ENCODE measurements at places on chromosomes 16 and 17. TPM values are rescaled to one million over a fixed set of nuclear protein-coding genes. Genes with fewer than 3 reads are reported as not detected.

Gene ESRP2
- 27.0 TPM for total RNA-seq

Gene TERB1
- not detected for total RNA-seq

Gene NACA2
- total RNA-seq, result not detected

Gene CD300E
- not detected for total RNA-seq

Gene TP53TG3
- 1.2 TPM for total RNA-seq

Gene BOLA2
- 8.5 TPM for total RNA-seq

Gene TP53TG3B
- 0.18 TPM for total RNA-seq

Gene EFNB3
- 2.5 TPM for total RNA-seq

Gene WNT9B
- not detected for total RNA-seq

Gene SHCBP1
- total RNA-seq, result 22.2 TPM

Gene CA5A
- total RNA-seq, result not detected

Gene KRT222
- not detected for total RNA-seq

Gene ITGAE
- total RNA-seq, result 20.9 TPM

Gene RGS11
- total RNA-seq, result 10.2 TPM

Gene MMP15
- 10.9 TPM for total RNA-seq

Gene LRRC37A3
- total RNA-seq, result 13.3 TPM

Gene CES5A
- total RNA-seq, result not detected

Gene IRX5
- 2.7 TPM for total RNA-seq

Gene CMTR2
- total RNA-seq, result 12.5 TPM

Gene C17orf107
- total RNA-seq, result 2.4 TPM

Gene GNG13
- total RNA-seq, result 0.23 TPM

Gene TRPV2
- total RNA-seq, result 34.9 TPM

All from Panc1 (cell line).